Mesothelial cell of epicardium (in vitro differentiated cells): ENCODE measurements at places on chromosomes 12 and 14.

DNA sequence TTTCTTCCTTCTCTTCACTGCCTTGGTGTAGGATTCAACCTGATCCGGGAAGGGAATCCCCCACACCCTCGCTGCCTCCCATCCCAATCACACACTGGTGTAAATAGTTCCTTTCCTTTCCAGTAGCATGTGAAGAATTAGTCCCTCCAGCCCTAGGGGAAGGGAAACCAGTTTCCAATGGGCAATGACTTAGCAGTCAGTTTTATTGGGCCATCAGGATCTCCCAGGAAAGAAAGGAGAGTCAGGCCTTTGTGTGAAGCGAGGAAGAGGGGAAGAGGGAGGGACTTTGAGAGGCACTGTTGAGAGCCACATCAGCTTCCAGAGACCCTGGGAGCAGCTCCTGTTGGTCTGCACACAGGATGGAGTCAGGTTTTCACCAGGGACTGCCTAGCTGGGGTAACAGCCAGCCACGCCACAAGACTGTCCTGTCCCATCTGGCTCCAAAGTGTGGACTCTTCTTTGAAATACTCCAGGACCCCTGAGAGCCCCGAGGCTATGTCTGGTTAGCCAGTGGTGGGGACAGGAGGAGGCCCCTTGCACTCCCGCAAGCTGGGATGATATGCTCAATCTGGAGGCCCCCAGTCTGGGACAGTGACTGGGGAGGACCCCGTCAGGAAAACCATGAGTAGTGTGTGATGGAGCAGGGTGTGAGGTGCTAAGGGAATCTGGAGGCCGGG lies 27.9 kb downstream of the MOAP1 start:
- no peaks in the 10 kb centered on the region for H3K4me1 ChIP-seq
- no peaks in the 10 kb centered on the region for H3K27me3 ChIP-seq
- no peak overlapping the region for H3K4me3 ChIP-seq

GRCh38 chr12:95147866-95148265 lies 69.4 kb downstream of the FGD6 start:
- peaks cover 24% of the 10 kb centered on the region for H3K4me1 ChIP-seq
- H3K36me3 ChIP-seq = peaks cover 4% of the 10 kb centered on the region
- DNase-seq = no peak
- no peak overlapping the region for H3K4me3 ChIP-seq
- H3K27me3 ChIP-seq = no peaks in the 10 kb centered on the region
- H3K27ac ChIP-seq = peak overlapping the region; percentile 22

GRCh38 chr14:61973981-61974380 lies 211.8 kb downstream of the SNAPC1 start:
- no peak overlapping the region for H3K27ac ChIP-seq
- no peak overlapping the region for H3K4me3 ChIP-seq
- H3K27me3 ChIP-seq = no peaks in the 10 kb centered on the region
- no peaks in the 10 kb centered on the region for H3K4me1 ChIP-seq
- DNase-seq = no peak

GRCh38 chr14:56374421-56374820 lies 205.2 kb upstream of the TMEM260 start:
- H3K4me1 ChIP-seq = no peaks in the 10 kb centered on the region
- no peak for DNase-seq
- no peak overlapping the region for H3K27ac ChIP-seq
- H3K36me3 ChIP-seq = no peaks in the 10 kb centered on the region
- peaks cover 16% of the 10 kb centered on the region for H3K27me3 ChIP-seq

DNA sequence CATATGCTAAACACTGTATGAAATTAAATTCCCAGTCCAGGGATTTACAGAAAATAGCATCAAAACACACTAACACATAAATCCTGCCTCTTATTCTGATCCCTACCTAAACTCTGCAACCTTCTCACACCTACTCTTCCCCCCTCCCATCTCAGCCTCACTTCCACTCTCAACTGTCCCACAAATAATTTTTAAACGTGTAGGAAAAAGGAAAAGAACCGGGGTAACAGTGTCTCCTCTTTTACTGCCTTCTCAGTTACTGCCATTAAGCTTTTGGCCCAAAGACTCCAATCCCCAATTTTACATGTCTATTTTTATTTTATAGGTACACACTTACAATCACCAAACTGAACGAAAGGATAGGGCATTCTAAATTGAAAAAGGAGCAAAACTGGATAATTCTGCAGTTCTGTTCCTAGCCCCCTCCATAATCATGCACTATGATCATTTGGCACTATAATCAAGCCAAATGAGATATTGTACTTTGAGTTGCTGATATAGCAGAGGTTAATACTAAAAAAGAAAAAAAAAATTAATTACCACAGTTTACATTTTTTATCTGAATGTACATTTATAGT lies 2.9 kb downstream of the DUSP16 start:
- H3K36me3 ChIP-seq = peaks cover 6% of the 10 kb centered on the region
- peaks cover 29% of the 10 kb centered on the region for H3K4me1 ChIP-seq

DNA sequence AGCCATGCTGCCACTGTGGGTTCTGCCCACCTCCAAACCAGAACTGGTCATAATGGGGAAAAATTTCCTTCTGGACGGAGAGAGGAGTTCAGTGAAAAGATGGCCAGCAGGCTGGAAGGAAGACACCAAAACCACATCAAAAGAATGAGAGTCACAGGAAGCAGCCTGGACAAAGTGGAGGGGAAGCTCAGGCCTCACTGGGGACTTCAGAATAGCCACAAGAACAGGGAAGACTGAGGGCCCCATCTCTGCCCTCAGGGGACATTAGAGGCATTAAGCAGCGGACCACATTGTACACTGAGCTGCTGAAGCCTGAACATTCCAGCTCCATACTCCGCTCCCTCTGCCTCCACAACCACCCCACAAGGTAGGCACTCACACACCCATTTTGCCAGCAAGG lies 119.6 kb upstream of the COCH start:
- H3K27ac ChIP-seq = no peak overlapping the region
- no peak overlapping the region for H3K4me3 ChIP-seq
- no peak for DNase-seq

DNA sequence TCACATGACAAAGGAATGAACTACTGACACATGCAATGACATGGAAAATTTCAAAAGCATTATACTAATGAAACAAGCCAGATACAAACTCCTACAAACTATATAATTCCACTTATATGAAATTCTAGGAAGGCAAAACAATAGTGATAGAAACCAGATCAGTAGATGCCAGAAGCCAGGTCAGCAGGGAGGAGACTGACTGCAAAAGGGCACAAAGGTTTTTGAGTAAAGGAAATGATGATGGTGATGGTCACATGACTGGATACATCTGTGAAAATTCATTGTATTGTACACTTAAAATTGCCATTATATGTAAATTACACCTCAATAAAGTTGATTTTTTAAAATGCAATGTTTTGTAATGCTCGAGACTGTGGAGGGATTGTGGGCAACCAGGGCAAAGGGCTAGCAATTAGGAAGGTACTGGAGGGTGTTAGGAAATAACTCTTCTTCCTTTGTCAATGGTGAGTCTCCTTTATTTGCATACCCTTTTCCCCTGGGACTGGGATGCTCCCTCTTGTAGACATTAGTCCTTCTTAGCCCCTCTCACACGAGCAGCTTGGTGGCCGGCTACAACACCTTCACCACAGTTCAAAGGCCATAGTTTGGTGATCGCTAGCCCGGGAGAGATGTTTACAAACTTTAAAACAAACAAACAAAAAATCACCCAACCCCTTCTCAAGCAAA lies 6.7 kb upstream of the PRPF40B start:
- no peak overlapping the region for H3K4me3 ChIP-seq
- H3K36me3 ChIP-seq = peaks cover 5% of the 10 kb centered on the region
- H3K4me1 ChIP-seq = peaks cover 23% of the 10 kb centered on the region
- DNase-seq = no peak

DNA sequence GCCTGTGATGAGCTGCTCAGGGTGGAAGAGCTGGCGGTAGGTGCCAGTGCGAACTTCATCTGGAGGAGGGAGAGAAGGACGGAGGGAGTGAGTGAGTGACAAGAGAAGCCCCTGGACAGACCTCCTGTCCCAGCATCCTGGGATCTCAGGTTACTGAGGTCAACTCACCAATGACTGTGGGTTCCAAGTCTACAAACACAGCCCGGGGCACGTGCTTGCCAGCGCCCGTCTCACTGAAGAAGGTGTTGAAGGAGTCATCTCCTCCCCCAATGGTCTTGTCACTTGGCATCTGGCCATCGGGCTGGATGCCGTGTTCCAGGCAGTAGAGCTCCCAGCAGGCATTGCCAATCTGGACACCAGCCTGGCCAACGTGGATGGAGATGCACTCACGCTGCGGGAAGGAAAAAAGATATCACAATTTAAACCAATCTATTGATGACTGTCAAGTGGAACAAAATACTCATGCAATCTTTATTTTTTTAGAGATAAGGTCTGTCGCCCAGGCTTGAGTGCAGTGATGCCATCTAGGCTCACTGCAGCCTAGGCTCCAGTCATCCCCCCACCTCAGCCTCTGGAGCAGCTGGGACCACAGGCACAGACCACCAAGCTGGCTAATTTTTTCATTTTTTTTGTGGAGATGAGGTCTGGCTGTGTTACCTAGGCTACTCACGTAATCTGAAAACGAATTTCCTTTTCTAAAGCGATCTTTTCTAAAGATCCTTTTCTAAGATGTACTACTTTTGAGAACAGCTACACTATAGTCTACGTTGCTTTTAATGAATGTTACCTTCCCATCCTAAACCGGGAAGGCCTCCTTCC lies 1.7 kb downstream of the TUBA1B start:
- peaks cover 39% of the 10 kb centered on the region for H3K4me1 ChIP-seq
- H3K36me3 ChIP-seq = peaks cover 30% of the 10 kb centered on the region
- no peaks in the 10 kb centered on the region for H3K27me3 ChIP-seq
- H3K27ac ChIP-seq = peak overlapping the region; percentile 97

DNA sequence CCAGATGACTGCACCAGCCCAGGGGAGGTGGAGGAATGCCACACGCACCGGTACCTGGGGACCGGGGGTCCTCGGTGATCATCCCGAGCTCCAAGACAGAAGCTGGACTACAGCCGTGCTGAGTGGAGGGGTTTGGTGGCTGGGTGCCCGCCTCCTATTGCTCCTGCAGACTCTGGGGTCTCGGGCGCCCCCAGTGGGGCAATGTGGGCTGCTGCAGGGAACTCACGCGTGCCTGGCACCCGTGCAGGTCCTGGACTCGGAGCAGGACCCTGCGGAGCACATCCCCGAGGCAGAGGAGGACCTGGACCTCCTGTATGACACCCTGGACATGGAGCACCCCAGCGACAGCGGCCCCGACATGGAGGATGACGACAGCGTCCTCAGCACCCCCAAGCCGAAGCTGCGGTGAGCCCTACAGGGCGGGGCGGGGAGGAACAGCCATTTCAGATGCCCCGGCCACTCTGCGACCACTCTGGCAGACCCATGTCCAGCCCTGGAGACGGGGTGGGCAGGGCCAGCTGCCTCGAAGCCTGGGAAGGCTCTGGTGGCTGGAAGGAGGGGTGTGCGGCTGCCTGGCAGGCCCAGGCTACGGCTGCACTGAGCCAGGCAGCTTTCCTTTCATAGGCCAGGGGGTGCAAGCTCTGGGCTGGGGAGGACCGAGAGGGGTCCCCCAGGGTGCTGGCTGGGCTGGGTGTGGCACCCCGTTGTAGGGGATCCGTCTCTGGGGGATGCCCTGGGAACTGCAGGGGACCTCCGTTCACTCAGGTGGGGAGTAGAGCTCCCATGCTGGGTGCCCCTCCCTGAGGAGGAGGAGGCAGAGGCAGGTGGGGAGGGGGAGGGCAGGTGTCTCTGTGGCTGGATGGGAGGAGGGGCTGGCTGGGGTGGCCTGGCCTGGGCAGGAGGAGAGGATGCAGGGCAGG lies 21.6 kb upstream of the TEX22 start:
- H3K27me3 ChIP-seq = no peaks in the 10 kb centered on the region
- H3K4me1 ChIP-seq = no peaks in the 10 kb centered on the region
- DNase-seq = no peak
- no peak overlapping the region for H3K27ac ChIP-seq

DNA sequence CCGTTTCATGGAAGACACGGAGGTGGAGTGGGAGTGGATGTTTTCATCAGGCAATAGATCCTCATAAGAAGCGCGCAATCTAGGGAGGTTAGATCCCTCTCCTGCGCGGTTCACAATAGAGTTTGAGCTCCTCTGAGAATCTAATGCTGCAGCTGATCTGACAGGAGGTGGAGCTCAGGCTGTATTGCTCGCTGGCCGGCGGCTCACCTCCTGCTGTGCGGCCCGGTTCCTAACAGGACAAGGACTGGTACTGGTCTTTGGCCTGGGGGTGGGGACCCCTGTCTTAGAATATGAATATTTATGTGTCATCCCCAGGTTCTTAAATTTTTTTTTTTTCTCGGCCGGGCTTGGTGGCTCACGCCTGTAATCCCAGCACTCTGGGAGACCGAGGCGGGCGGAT lies 36.7 kb downstream of the PRICKLE1 start:
- H3K4me1 ChIP-seq = peaks cover 16% of the 10 kb centered on the region
- no peak overlapping the region for H3K4me3 ChIP-seq
- no peak overlapping the region for H3K27ac ChIP-seq
- no peaks in the 10 kb centered on the region for H3K27me3 ChIP-seq
- peaks cover 14% of the 10 kb centered on the region for H3K36me3 ChIP-seq
- no peak for DNase-seq

- no peak for DNase-seq
- peaks cover 4% of the 10 kb centered on the region for H3K27me3 ChIP-seq
- H3K4me3 ChIP-seq = no peak overlapping the region
- H3K36me3 ChIP-seq = peaks cover 3% of the 10 kb centered on the region
- H3K27ac ChIP-seq = no peak overlapping the region
Measured at GRCh38 chr12:64968989-64969819, 144.8 kb downstream of the TBC1D30 start.
